Spinal cord (tissue), 10 donors: ENCODE measurements at places on chromosomes 2 and 18. TPM values are rescaled to one million over a fixed set of nuclear protein-coding genes. Genes with fewer than 3 reads are reported as not detected.

Gene LRRC30
- polyA plus RNA-seq: not detected

Gene ANXA4
- 19.5 TPM for polyA plus RNA-seq

Gene CTAGE1
- not detected for polyA plus RNA-seq

Gene REG1B
- polyA plus RNA-seq: not detected

Gene EPC2
- polyA plus RNA-seq: 31.5 TPM
